ENCODE measurements at places on chromosomes 5 and 9. TPM values are rescaled to one million over a fixed set of nuclear protein-coding genes. Genes with fewer than 3 reads are reported as not detected.

The PCDHA1 gene
- 0.07 TPM for polyA plus RNA-seq

The RGMB gene
- polyA plus RNA-seq, result 16.5 TPM

DNA sequence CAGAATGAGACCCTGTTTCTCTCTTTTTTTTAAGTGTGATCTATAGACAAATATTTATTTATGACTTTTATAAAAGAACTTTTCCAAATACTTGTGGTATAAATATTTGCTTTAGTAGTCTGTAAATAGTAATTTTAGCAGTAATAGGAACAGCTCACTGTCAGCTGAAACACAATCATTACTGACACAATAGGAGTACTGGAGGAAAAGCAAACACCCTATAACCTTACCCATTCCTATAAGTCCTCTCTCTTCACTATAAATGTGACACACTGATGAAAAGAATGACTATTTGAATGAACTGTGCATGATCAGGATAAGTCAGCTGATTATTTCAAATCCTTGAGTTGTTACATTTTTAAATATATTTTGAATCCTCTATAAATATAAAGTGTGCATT is 72.4 kb downstream of the CDH12 start:
- DNase-seq, result no peak

The AHRR gene
- polyA plus RNA-seq, result 6.2 TPM

- DNase-seq, result no peak
Measured at GRCh38 chr5:134784946-134785620, 26.5 kb downstream of the DDX46 start.

The FBP2 gene
- 2.4 TPM for polyA plus RNA-seq

The FLT4 gene
- polyA plus RNA-seq, result 33.7 TPM

DNA sequence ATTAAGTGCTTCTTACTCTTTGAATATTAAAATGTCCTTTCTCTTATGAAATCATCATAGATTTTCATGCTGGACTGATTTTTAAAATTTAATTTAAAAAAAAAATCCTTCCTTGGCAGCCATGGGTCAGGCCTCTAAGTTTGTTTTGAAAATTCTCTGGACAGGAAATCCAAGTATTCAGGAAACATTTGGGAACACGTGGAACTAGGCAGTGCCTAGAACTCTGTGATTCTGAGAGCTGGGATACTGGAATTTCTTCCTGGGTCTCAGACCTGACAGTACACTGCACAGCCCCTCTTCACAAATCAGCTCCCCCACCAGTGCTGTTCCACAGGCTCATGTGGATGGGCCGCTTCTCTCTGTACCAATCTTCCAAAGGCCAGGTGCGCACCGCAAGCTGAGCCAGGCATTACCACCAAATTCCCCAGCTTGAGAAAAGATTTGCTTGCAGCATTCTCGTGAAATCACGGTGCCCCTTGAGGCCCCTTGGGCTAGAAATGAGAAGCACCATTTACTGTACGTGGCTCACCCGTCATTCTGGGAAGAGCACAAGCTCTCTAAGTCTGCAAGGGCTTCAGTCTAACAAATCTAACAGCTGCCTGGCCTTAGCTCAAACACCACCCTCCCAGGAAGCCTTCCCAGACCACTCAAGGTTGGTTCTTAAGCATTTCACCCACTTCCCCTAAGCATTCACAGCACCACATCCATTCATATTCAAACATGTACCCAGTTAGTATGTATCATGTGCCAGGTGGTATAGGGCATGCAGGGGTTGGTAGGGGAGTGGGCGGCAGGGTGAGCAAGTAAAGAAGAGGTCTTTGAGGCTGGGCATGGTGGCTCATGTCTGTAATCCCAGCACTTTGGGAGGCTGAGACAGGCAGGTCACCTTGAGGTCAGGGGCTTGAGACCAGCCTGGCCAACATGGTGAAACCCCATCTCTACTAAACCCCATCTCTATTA is 26.5 kb downstream of the B4GALT1 start:
- DNase-seq, result no peak

- DNase-seq, result peak; percentile 17
Measured at GRCh38 chr5:111255169-111255568, 31.0 kb downstream of the CAMK4 start.

GRCh38 chr5:2201832-2202231 is 319.1 kb upstream of the IRX4 start:
- DNase-seq, result no peak

DNA sequence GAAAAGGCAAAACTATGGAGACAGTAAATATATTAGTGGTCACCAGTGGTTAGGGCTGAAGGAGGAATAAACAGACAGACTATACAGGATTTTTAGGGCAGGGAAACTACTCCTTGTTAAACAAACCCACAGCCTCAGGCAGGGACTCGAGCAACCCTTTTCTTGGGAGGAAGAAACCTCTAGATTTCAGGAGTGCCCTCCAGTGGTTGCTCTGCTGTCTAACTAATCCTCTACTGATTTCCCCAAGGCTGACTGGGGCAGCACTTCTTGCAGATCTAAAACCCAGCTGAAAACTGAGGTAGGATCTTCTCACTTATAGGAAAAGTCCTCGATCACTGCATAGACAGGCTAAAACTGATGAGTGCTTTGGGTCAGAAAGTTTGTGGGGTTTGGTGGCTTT is 176.8 kb downstream of the ISOC1 start:
- no peak for DNase-seq

GRCh38 chr9:13380903-13381302 is 101.4 kb upstream of the MPDZ start:
- DNase-seq, result no peak

The FAM151B gene
- 2.9 TPM for polyA plus RNA-seq

The PAX5 gene
- 0.12 TPM for polyA plus RNA-seq

DNA sequence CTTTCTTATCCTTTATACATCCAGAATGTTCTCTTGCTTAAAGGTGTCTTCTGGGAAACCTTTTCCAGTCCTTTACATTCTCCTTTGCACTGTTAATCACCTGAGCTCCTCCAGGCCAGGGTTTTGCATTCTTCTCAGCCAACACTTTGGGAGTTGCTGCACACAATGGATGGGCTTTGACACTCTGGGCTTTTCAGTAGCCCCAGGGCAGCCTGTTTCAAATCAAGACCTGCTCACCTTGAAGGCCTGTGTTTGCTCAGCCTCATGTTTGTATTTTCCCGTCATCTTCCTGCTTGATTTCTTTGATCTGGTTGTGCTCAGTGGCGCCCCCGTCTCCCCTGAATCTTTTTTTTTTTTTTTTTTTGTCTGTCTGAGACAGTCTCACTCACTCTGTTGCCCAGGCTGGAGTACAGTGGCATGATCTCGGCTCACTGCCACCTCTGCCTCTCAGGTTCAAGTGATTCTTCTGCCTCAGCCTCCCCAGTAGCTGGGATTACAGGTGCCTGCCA is 41.0 kb downstream of the DMRT1 start:
- no peak for DNase-seq

DNA sequence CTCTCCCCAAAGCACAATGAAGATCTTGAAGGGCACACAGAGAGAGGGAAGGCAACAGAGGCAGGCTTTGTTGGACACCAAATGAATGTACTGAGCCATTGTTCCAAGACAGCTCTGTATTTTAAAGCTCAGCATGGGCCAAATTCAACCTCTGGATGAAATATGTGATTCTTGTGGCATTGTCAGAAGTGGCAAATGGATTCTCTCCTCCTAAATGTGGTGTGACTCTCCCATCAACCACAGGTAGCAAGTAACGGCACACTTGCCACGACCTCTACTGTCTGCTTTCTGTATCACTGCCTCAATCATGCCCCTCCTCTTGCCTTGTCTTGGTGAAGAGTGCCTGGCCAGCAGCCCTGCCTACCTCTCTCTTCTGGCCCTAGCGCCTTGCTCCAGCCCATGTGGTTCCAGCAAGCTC is 6.1 kb upstream of the MOB3B start:
- no peak for DNase-seq

- no peak for DNase-seq
Measured at GRCh38 chr5:160637357-160638090, 214.5 kb downstream of the ATP10B start.

The SPATA31C1 gene
- 0.09 TPM for polyA plus RNA-seq

GRCh38 chr5:179132586-179133355 is 72.6 kb downstream of the ZNF354C start:
- DNase-seq, result no peak
